ENCODE measurements at places on chromosomes 3 and 15. TPM values are rescaled to one million over a fixed set of nuclear protein-coding genes. Genes with fewer than 3 reads are reported as not detected.

Gene KNL1
- 4.1 TPM for total RNA-seq

DNA sequence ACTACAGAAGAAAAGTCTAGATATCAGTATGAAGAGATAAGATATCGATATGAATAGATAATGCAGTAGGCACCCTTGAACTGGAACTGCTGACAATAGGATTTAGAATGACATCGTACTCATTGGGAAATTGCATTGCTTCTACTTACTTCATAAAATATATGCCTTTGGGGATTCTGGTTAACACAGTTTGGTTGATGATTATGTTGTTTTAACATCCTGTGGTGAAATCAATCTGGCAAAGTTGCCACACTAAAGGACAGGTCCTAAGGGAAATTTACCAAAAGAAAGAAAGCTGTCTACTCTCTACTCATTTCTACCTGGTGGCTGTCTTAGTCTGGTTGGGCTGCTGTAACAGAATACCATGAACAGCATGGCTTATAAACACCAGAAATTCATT is 417.4 kb upstream of the DPH6 start:
- DNase-seq = no peak

DNA sequence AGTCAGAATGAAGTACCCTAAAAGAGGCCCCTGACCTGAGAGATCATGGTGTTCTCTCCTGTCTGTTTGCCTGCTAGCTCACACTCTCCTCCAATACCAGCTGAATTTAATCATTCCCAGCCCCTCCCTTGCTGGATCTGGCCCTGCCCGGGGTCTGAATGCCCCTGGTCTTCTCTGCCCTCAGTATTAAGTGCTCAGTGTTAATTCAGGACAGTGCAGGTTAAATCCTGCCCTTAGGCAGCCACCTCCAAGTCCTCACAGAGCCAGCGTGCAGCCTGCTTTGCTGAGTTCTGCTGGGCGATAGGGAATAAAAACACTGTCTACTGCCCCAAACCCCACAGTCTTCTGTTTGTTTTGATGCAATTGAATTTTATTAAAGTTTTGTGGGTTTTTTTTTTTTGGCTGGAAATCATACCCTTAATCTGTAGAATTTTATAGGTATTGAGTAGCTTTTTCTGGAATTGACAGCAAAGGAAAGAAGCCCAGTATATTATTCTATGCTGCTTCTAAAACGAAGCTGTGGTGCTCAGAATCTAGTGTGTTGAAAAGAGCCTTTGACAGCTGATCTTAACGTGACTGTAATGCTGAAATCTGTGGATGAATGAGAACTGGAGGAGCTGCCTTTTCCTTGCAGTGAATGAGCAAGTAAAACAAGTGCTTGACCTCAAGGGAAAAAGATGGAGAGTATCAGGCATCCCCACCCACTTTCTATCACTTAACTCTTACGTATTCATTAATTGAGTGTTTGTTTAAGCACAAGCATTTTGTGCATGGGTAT is 12.3 kb upstream of the BDH1 start:
- DNase-seq = no peak

GRCh38 chr3:52439426-52440248 is 5.3 kb downstream of the SEMA3G start:
- no peak for DNase-seq
